Suppressor macrophage treated with lipopolysaccharide for 4 hours (primary cell): ENCODE measurements at places on chromosomes 7 and 10.

- no peak for DNase-seq
Observed at GRCh38 chr7:126570845-126571244, 681.9 kb downstream of the GRM8 start.

GRCh38 chr10:71771204-71771603 lies 2.1 kb downstream of the VSIR start:
- no peak for DNase-seq

DNA sequence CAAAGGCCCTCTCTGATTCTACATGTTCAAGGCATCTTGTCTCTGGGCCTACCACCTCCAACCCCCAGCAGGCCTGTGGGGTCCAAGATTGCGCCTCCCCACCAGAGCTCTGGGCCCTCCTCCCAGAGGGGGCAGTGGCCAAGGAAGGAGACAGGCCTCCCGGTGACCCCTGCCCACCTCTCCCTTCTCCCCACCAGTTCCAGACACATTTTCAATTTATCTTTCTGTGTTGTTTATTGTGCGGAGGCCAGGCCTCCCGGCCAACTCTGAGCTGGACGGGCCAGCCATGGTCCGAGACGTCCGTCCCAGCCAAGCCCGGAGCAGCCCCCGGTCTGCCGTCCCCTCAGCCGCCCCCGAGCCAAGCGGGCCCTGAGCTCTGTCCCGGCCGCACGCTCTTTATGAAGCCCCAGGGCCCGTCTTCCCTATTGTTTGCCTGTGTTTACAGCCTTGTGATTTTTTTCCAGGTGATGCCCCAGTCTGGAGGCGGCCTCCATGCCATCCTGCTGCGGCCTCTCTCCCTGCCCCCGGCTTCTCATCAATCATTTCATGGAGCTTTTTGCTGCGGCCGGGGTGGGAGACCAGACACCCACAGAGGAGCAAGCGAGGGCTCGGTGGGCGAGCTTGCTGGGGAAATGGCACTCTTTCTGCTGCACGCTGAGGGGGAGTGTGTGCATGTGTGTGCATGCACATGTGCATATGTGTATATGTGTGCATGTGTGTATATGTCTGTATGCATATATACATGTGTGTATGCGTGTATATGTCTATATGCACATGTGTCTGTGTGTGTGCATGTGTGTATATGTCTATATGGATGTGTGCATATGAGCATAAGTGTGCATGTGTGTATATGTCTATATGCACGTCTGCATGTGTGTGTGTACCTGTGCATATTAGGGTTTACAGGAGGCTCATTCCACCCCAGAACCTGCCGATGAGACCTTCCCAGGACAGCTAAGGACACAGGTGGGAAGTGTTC lies 52.7 kb upstream of the ELN start:
- DNase-seq = no peak

DNA sequence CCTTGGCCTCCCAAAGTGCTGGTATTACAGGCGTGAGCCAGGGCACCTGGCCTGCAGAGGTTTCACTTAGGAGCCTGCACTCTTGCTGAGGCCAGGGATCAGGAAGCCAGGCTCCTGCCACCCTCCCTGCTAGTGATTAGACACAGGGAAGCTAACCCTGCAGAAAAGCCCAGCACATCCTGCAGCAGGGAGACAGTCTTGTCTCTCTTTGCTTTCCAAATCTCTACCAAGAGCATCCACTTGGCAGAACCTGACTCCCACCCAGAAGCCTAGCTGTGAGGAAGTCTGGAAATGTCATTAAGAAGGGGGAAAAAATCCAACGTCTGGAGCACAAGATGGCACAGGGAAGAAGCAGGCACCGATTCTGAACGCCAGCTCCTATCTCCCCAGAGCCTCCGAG lies 8.0 kb upstream of the FAM171A1 start:
- DNase-seq = no peak

DNA sequence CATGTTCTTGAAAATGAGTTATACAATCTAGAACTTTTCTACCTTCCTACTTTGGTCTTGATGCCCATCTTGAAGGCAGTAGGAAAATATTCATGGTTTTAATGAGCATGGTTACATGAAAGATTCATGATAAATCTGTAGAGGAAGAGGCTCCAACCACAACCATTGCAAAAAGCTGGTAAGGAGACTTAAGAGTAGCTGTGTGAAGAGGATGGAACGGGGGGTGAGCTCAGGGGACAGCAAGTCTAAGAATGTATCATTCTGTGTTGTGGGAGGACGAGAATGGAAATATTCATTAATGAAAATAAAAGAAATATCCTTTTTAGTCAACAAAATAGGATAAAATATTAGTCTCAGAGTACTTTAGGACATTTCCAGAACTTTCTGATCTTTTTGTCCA lies 81.1 kb downstream of the BMPER start:
- no peak for DNase-seq

DNA sequence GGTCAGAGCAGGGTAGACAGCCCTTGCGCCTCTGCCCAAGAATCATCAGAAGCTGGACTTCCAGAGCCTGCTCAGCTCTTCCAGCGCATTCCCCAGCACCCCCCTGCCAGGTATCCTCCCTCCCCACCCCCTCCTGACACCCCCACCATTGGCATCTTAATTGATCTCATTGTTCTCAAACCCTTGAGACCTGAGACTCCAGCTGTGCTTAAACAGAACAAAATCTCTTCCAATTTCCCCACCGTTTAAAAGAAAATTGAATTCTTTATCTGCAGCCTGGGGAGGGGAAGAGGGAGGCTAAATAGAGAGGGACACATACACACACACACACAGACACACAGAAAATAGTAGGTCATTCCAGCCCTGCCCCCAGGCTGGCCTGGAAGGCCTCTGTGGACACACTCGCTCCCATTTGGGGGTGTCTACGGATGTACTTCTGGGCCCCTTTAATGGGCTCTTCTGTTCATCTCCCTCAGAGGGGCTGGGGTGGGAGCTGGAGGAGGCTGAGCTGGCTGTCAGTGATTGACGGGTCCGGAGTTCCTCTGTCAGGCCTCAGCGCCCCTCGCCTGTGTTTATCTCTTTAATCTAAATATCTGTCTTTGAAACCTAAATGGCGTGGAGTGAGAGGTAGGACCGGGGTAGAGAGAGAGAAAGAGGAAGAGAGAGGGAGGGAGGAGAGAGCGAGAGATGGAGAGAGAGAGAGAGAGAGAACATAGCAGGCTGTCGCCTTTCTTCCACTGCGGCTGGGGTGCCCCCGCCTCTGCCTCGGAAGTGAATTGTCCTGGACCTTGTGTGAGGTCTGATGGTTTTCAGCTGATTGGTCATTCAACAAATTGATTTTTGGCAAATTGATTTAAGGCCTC lies 61.7 kb downstream of the C10orf105 start:
- no peak for DNase-seq

- DNase-seq = no peak
Observed at GRCh38 chr10:125050383-125050782, 108.5 kb downstream of the ZRANB1 start.
